ENCODE measurements at places on chromosomes 11 and 22.

- DNase-seq = no peak
Observed at GRCh38 chr11:109112261-109112660, 309.7 kb upstream of the C11orf87 start.

DNA sequence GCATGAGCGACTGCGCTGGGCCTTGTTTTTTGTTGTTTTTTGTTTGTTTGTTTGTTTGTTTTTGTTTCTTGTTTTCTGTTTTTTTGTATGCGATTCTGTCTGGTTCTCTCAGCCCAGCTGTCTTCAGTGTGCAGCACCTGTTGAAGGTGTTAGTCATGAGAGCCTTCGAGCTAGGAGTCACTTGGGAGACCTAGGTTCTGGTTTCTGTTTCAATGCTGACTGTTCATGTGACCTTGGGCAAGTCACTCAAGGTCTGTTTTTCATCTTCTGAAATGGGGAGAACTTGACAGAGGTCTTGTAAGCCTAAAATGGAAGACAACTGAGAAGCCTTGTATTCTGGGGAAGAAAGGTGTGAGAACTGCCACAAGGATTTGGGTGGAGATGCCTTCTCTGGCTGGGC is 1.8 kb downstream of the DCPS start:
- DNase-seq = no peak

DNA sequence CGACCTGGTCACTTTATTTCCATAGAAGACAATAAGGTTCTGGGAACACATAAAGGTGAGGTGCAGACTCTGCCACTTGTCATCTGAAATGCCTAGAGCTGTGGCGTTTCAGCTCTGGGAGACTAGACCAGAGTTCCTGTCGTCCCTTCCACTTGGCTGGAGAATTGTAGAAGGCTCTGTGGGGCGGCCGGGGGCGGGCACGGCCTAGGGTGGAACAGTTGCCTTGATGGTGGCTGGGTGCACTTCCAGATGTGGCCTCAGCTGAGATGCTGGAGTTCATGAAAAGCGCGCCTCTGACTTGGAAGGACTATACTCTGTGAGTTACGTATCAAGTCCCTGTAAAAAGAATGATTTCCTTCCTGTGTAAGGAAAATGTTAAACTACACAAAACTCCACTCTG is 16.8 kb downstream of the TRMU start:
- DNase-seq = no peak

GRCh38 chr11:74288911-74289310 is 22.5 kb downstream of the P4HA3 start:
- DNase-seq = no peak

DNA sequence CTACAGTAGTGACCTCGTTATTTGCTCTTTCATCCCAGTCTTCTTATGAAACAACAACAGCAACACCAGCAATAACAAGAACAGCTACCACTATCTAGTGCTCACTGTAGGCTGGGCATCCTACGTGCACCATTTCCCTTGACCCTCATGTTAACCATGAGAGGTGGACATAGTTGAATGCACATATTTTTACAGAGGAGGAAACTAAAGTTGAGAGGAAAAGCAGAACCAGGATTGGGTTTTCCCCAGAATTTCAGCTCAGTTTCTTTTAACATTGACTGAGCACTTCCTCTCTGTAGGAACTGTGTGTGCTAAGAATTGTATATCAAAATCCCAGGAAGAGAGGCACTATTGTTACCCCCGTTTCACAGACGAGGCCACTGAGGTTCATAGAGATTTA is 39.4 kb upstream of the TSPAN18 start:
- DNase-seq = no peak

- no peak for DNase-seq
Observed at GRCh38 chr11:96197801-96198701, 144.9 kb downstream of the MAML2 start.

GRCh38 chr11:4826425-4826824 is 5.3 kb downstream of the OR51F2 start:
- DNase-seq = no peak

- DNase-seq = no peak
Observed at GRCh38 chr22:49701380-49702067, 126.1 kb downstream of the BRD1 start.

DNA sequence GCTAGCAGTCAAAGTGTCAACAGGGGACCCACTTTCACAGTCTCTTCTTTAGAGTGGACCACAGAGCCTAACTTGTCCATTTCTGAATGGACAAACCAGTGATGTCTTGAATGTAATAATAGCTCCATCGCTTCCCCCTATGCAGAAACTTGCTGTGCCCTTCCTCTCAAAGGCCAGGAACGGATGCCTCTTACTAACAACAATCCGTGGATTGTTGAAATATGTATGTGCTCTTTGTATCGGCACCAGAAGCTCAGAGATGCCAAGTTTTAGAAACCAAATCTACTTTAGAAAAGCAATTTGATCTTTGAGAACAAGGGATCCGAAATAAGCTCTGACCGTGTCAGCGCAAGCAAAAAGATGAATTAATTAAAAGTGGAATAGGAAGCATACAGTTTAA is 259.5 kb upstream of the POU2AF2 start:
- no peak for DNase-seq

- DNase-seq = peak; percentile 76
Observed at GRCh38 chr11:67276781-67277230, 10.5 kb downstream of the GRK2 start.

- peak; percentile 93 for DNase-seq
Observed at GRCh38 chr11:65013130-65013887, 651 bp upstream of the ARL2 start.

DNA sequence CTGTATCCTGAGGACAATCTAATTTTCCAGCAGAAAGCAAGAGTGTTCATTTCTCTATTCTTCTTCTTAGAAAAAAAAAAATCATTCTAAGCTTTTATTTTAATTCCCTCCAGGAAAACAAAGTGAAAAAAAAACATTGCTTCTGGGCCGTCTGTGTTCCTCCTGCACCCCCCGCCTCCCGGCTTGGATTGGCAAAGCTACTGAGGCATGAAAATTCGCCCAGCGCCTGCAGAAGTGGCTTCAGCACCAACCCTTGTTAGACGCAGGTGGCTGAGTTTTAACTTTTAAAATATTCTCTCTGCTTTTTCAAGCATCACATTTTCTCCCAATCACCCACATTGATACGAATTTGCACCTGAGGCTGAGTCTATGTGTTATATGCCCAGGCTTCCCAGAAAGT is 401.6 kb downstream of the BRD1 start:
- no peak for DNase-seq

GRCh38 chr22:44523981-44524759 is 26.1 kb upstream of the RTL6 start:
- no peak for DNase-seq

- DNase-seq = no peak
Observed at GRCh38 chr11:19735909-19736498, 23.4 kb downstream of the NAV2 start.

GRCh38 chr11:113173126-113173525 is 141.3 kb upstream of the TTC12 start:
- no peak for DNase-seq

- DNase-seq = no peak
Observed at GRCh38 chr11:8809241-8809938, 101.6 kb upstream of the AKIP1 start.

- DNase-seq = no peak
Observed at GRCh38 chr22:37377927-37378326, 49.4 kb downstream of the ELFN2 start.

GRCh38 chr22:45638834-45639746 is 32.5 kb upstream of the ATXN10 start:
- DNase-seq = no peak

GRCh38 chr11:123392844-123393243 is 37.2 kb upstream of the GRAMD1B start:
- DNase-seq = no peak

DNA sequence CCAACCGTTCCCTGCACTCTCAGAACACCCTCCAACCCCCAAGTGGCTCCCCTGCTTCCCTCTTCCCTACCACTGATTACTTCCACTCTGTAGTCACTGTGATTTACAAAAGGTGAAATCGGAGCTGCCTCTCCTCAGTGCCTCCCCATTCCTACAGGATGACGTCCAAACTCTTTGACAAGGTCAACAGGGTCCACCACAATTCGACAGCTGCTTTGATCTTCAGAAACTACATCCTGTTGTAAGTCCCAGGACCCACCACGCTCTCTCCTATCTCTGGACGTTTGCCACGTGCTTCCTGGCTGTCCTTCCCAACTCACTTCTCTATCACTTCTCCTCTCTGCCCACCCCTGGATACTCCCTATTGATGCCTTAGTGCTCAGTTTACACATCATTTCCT is 85.0 kb upstream of the EIF3D start:
- DNase-seq = no peak

GRCh38 chr11:117917591-117918151 is 11.5 kb downstream of the TMPRSS13 start:
- DNase-seq = no peak

DNA sequence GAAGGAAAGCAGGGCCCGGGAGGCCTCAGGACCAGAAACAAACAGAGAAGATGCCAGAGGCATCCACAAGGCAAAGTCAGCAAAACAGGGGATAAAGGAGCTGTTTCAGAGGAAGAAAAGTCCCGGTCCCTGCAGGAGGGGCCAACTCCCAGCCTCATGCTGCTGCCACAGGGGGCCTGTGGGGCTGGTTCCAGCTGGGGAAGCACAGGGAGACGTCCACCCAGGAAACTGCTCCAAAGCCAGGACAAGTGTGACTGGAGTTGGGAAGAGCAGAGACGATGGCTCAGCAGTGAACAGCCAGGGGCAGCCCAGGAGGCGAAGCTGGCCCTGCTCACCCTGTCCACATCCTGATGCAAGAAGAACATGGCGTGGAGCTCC is 454.4 kb downstream of the BRD1 start:
- DNase-seq = no peak

GRCh38 chr11:109547356-109548027 is 125.5 kb downstream of the C11orf87 start:
- DNase-seq = no peak

DNA sequence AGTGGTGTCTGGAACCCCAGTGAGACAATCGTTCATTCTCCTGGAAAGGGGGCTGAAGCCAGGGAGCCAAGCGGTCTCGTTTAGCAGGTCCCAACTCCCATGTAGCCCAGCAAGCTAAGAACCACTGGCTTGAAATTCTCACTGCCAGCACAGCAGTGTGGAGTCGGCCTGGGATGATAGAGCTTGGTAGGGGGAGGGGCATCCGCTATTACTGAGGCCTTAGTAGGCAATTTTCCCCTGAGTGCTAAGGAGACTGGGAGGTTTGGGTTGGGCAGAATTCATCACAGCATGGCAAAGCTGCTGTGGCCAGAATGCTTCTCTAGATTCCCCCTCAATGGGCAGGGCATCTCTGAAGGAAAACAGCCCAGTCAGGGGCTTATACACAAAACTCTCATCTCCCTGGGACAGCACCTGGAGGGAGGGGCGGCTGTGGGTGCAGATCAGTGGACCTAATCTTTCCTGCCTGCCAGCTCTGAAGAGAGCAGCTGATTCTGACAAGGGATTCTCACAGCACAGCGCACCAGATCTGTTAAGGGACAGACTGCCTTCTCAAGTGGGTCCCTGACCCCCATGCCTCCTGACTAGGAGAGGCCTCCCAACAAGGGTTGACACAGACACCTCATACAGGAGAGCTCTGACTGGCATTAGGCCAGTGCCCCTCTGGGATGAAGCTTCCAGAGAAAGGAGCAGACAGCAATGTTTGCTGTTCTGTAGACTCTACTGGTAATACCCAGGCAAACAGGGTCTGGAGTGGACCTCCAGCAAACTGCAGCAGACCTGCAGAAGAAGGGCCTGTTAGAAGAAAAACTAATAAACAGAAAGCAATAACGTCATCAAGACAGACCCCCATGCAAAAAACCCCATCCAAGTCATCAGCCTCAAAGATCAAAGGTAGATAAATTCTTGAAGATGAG is 14.8 kb downstream of the OR52M1 start:
- DNase-seq = no peak

DNA sequence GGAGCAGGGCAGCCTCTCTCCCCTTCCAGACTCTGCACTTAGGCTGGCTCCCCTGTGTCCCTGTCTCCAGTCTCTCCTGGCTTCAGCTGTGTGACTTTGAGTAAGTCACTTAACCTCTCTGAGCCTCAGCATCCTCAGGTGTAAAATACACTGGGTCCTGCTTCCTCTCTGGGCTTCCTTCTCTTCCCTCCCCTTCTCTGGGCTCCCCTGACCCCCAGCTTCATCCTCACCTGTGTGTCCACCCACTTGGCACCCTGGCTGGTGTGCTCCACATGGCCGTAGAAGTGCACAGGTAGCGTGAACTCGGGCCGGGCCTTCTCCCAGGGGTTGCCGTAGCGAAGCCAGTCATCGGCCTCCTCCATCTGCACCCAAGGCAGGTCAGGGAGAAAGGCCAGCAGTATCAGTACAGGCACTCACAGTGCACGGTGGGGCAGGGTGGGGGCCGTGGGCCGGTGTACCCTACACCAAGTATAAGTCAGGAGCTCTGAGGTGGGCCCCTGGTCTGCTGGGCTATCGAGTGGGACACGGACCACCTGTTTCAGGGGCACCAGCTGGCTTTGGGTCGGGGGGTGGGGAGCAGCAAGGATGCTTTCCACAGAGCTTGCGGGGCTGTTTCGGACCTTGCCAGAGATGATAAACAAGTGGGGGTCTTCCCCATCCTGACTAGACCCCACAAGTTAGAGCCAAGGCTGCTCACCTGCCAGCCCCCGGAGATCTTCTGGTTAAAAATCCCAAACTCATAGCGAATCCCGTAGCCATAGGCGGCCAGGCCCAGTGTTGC is 2.0 kb downstream of the PYGM start:
- no peak for DNase-seq
